ENCODE measurements at places on chromosomes 12 and 14. TPM values are rescaled to one million over a fixed set of nuclear protein-coding genes. Genes with fewer than 3 reads are reported as not detected.

The GPR65 gene
- total RNA-seq = 14.2 TPM

DNA sequence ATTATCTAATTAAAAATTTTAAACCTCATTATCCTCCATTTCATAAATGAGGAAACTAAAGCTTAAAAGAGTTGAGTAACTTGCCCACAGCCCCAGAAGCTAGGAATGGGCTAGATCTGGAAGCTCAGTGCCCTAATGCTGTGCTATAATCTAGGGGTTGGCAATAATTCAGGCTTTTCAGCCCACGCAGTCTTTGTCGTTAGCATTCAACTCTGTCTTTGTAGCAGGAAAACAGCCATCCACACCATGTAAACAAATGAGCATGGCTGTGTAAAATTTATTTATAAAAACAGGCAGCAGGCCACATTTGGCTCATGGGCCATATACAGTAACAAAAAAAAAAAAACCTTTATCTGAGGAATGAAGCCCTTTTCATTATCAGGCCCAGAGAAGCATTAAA lies 92.4 kb upstream of the OVCH1 start:
- DNase-seq = no peak

The KSR2 gene
- 0.09 TPM for total RNA-seq

The SLC17A8 gene
- total RNA-seq = not detected

The ABCC9 gene
- not detected for total RNA-seq

The CMKLR1 gene
- total RNA-seq = 0.87 TPM
